ENCODE measurements at places on chromosomes 3 and 15.

GRCh38 chr3:90134090-90134489, 1026.7 kb downstream of the EPHA3 start:
- no peak for DNase-seq

DNA sequence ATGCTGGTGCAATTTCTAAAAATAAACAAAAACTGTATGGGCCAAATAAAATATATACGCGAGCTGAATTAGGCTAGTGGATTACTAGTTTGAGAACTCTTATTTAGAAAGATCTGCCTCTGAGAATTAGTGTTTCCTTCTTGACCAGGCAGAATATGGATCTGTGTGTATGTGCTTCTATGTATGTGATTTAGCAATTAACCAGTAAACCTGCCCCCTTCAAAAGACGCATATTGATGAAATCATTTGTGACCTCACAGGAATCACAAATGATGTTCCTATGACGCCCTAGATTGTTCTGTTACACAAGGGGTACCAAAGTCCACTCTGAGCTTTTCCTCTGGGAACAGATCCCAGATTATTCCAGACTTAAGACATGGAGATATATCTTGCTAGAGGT, at the start of gene TUSC7:
TSS of gene TUSC7 (plus strand) at position 301 of the 400 bp plus-strand sequence.
- DNase-seq: no peak

GRCh38 chr3:157493627-157494550, 9.3 kb downstream of the VEPH1 start:
- DNase-seq: peak; percentile 83

DNA sequence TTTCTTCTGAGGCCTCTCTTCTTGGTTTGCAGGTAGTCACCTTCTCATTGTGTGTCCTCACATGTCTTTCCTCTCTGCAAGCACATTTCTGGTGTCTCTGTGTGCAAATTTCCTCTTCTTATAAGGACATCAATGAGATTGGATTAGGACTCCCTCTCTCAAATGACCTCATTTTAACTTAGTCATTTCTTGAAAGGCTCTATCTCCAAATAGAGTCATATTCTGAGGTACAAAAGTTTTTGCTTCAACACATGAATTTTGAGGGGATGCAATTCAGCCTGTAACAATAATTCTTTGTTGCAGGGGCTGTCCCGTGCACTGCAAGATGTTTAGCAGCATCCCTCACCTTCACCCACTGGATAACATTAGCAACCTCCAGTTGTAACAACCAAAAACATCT, 115.0 kb upstream of the DCBLD2 start:
- DNase-seq: no peak

DNA sequence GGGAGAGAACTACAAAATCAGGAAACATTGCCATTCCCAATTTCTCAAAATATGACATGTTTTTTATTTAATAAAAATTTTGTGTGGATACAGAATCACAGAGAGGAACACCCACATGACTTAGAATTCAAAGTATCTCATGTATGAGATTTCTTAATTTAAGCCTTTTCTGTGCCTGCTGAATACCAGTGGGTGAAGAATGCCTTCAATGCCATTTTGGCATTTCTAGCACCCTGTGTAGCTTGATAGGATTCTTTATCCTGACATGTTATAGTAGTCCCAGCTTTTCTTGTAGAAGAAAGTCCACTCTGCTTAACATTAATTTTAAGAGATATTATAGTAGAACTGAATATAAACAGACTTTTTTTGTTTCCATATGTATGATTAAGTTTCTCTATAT, 3.1 kb upstream of the SLMAP start:
- DNase-seq: no peak

Measured in pons (tissue), 1 donor.